ENCODE measurements at places on chromosomes 1 and 21. TPM values are rescaled to one million over a fixed set of nuclear protein-coding genes. Genes with fewer than 3 reads are reported as not detected.

DNA sequence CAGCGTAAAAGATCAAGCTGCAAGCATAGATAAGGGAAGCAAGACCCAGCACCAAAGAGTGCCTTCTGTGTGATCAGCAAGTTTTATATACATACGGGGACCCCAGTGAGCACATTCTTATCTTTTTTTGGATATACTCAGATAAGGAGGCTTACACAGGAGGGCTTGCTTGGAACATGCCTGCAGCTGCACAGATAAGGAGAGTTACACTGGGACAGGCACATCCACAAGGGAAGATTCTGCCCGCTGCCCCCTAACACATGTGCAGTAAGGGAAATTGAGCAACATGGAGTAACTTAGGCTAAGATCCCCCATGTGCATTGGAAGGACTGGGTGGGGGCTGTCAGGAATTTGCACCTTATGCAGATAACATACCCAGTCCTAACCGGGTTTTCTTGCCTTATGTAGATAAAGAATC lies 1334.8 kb downstream of the MRPL39 start:
- no peak for DNase-seq

DNA sequence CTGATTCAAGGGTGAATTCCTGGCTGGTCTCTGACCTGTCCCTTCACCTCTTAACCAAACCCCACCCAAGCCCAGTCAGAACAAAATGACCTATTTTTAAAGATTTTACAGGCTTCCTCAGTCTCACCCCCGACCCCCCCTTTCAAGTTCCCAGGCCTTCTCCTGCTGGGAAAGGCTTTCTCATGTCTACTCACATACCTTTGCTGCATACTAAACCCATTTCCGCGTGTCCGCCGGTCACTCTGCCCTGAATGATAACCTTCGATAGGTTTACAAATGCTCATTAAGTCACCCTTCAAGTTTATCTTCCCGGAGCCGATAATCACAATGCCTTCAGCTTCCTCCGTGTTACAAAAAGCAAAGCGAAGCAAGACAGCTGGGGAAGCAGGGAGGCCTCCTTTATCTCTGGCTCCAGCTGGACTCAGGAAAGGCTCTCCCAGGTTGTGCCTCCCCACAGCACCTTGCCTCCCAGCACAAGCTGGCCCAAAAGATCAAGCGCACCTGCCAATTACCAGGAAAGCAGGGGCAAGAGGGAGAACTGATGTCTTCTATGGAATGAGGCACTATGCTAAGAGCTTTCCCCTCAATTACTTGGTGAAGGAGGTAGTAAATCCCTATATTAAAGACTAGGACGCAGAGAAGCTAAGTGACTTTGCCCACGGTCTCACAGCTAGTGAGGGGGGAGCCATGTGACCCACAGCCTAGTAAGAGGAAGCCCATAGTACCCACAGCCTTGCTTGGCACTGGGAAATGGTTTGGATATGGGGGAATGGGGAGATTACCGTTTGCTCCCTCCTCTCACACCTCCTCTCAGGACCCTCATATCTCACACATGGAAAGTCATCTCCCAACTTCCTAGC lies 15.9 kb downstream of the SMIM12 start:
- no peak for DNase-seq

DNA sequence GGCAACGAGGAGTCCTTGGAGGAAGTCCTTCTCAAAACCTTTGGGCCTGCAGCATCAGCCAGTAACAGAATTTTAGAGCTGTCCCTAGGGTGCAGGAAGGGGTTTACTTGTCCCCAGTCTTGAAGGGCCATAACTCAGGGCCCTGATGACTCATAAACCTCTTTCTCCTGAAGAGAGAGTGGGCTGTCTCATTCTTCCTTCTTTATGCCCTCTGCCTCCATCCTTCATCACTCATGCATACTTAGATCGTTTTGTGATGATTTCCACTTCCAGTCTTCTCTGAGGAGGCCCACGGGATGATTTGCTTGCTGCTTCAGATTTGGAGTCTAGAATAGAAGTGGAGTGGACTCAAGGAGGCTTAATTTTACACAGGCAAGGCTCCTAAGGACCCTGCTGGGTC lies 60.2 kb downstream of the NDUFS5 start:
- no peak for DNase-seq

DNA sequence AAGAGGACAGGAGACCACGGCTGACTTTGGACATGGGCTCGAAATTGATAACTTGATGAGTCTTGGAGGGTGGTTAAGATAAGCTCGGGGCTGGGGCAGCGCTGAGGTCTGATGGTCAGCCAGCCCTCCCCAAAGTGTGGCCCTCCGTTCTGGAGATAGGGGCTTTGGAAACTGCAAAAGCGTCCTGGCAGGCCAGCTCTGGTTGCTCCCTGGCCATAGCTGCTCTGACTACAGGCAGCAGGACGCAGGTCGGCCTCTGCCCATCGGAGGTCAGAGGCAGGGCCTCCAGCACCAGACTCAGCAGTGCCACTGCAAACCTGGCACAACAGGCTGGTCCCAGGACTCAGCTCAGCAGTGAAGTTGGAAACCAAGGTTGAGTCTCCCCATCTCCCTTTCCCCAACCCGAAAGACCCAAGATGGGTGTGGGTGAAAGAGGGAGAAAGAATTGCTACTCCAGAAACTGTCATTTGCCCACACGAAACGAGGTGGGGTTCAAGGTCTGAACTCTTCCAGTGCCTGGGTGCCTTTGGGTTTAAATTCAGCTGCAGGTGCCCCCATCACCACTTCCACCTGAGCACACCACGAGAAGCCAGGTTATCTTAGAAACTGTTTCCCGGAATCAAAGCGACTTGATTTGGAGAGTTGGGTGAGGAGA lies 4.8 kb downstream of the SIM2 start:
- no peak for DNase-seq

The E2F2 gene
- total RNA-seq: 22.1 TPM

DNA sequence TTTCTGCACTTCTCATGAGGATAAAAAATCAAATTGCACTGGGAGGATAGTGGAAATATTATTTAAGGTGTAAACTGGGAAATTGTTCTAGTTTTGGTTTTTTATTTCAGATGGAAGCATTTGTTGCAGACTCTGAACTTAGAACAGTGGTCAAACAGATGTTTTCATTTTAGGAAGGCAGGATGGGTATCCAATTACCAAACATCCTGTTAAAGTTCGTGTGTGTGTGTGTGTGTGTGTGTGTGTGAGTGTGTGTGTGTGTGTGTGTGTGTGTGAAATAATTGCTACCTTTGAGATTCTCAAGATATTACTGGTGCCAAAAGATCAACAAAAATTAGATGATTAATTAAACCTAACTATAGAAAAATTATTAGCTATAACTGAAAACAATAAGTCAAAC lies 24.3 kb upstream of the DUSP10 start:
- DNase-seq: no peak

DNA sequence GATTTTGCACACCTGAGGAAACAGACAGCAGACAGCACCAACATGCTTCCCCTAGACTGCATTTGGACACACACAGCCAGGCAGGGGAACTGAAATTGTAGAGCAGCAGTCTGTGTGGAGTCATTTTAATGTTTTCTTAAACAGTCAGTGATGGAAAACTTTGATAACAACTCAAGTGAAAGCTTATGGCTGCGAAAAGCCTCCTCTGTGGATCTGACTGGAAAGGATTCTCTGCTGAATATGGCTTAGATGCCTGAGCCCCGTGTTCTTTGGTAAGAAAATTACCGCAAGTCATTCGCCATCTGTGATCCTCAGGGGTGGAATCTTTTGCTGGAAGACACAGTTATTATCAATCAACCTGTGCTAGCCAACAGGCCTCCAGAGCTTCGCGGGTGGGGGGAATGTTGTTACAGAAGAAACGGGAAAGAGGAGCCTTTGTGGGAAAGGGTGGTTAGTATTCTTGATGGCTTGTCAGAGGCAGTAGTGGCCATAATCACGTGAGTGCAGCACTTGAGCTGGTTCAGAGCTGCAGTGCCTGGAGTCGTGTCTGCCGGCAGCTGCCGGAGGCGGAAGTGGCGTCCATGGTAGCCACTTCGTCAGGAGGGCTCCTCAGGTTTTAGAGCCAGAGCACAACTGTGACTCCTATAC lies 204.7 kb downstream of the ST6GALNAC3 start:
- no peak for DNase-seq

DNA sequence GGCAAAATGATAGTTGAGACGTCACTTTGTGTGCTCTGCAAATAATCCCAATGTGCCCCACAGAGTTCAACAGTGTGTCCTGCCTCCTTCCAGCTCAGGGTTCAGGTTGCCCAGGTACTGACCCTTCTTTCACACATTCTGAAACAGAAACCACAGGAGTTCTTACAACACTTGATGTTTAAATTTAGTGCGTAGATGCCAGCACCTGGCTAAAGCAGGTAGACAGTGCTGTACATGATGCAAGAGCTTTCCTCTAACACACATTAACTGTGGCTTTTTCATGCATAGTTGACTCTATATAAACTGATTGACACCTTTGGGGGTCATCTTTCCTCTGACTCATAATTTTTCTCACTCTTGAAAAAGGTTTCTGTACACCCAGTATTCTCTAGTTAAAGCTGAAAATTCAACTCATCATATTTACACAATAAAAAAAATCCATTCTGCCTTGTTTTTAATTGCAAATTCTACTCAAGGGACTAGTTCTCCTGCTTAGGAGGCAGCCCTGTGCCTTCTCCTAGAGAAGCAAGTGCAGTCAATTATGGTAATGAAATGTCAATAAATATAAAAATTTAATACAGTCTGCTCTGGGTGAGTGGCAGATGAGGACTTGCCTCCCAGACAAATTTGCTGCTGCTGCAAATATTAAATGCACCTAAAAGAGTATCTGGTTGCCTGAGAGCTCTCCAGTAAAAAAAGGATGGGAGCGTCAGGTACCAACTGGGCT lies 91.4 kb downstream of the NR5A2 start:
- DNase-seq: no peak

DNA sequence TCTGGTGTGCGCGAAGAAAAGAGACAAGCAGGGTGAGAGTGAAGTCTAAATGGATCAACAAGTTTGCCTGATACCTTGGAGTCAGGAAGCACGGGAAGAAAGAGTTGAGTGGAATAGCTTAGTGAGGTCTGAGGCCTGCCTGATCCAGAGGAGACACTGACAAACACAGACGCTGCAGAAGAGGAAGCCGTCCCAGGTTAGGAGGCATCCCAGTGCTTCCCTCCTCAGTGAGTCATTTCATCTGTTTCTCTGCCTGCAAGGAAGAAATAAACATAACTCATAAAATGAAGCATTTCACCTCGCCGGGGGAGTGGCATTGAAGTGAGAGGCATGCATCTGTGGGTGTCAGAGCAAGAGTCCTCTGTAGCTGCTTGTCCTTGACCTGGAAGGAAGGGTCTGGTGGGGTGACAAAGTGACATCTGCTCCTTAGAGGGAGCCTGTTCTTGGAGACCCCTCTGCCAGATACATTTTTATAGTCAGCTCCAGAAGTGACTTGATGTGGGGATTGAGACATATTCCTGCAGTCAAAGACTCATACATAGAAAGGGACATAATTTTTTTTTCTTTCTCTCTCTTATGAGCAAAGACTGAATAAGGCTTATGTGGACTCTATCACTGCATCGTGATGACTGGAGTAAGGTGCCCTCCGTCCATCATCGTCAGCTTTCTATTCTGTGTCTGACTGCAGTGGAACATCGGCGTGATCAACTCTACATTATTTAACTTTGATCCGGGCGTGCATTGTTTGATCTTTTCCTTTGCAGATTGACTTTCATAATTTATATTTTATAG lies 256.7 kb downstream of the KIF26B start:
- no peak for DNase-seq

- no peak for DNase-seq
Observed at GRCh38 chr1:6915999-6916565, 130.8 kb downstream of the CAMTA1 start.

GRCh38 chr1:99384021-99384420 lies 119.7 kb downstream of the PLPPR4 start:
- no peak for DNase-seq

DNA sequence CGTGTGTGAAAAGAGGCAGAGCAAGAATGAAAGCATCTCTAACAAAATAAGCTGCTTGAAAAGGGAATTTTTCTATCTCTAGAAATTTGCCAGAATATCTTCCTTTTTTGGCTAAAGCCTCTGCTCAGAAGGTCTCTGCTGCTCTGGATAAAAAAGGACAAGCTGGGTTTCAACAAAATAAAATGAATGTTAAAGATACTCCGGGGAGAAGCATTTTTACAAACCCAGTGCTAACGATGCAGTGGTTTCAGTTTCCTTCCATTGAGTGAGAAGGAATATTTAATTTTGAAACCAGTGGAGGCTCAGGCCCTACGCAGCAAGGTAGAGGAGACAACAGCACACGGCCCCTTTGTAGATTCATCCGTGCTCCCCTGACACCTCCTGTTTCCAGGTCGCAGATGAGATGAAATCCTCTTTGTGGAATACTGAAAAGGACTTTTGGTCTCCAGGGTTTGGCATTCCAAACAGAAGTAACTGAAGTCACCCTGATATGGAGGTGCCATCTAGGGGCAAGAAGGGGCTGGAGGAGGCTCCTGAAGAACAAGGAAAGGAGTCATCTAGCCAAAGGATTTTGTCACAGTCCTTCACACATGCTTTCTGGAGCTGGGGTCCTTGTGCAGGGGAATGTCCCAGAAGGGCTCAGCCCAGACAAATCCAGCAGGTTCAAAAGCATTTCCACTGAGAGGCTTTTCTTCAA lies 65.7 kb upstream of the SYT6 start:
- DNase-seq: no peak

The LAMC2 gene
- not detected for total RNA-seq

- DNase-seq: no peak
Observed at GRCh38 chr1:30450818-30451233, 272.6 kb downstream of the MATN1 start.

DNA sequence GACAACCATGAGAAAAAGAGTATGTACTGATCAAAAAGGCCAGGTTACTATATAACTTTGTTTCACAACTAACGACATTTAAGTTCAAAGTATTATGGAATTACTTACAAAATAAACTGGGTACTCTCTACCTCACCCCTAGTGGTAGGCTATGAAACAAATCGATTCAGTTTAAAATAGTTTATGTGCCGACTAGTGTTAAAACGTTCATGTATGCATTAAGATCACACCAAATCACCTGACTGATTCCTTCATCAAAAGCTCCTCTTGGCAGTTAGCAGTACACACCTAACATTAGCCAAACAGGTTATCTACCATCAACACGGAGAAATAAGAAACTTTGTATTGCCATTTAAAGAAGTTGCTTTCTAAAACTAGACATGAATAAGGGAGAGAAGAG lies 137.1 kb downstream of the AKT3 start:
- DNase-seq: no peak

- DNase-seq: no peak
Observed at GRCh38 chr1:95583661-95584210, 349.7 kb downstream of the RWDD3 start.

GRCh38 chr1:39852876-39853275 lies 30.4 kb downstream of the TRIT1 start:
- DNase-seq: no peak

- DNase-seq: no peak
Observed at GRCh38 chr1:163834778-163835177, 513.0 kb downstream of the NUF2 start.

GRCh38 chr1:244303610-244303969 lies 148.1 kb downstream of the ADSS2 start:
- no peak for DNase-seq

The OLFML3 gene
- not detected for total RNA-seq

- DNase-seq: no peak
Observed at GRCh38 chr21:42426424-42426823, 22.7 kb downstream of the UBASH3A start.
